ENCODE measurements at places on chromosomes 5 and 9.

GRCh38 chr5:25150819-25151218 lies 506.0 kb upstream of the CDH10 start:
- DNase-seq, result no peak

DNA sequence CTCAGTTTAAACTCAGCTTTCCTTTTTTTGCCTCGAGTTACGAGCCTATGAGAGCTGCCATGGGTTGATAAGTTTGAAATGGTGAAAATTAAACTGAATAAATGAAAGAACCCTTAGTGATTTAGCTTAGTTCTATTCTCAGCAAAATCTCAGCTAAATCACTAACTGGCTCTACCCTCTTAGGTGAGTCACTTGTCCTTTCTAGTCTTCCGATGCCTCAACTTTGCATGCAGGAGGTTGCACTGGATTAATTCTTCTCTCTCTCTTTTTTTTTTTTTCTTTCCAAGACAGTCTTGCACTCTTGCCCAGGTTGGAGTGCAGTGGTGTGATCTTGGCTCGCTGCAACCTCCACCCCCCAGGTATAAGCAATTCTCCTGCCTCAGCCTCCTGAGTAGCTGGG lies 83.9 kb downstream of the PAPPA start:
- DNase-seq, result no peak

DNA sequence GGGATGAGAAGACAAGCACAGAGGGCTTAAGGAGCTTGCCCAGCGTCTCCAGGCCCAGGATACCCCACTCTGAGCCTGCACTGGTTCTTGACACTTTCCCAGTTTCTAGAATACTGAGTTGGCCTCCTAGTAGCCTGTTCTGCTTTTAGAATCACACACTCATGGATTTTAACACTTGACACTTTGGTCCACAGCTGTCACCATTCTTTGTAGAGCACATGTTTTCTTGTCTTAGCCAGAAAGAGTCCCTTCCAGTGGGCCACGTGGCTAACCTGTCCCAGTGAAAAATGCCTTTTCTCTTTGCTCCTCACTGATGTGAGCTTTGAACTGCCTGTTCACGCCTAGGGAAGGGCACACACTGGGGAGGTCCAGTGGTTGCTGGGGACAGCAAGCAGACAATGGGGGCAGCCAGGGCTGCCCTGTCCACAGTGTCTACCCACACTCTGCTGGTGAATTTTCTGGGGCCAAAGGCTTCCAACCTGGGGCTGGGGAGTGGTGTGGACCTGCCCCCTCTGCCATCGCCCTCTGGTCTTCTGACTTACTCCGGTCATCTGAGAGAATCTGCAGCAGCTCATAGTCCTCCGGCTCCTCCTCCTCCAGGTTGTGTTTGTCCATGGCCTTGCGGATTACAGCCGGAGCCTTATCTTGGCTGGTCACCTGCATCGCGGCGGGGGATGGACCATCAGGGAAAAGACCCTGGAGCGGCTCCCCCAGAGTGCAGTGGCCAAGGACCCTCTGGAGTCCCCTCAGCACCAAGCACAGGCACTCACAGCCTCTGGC lies 21.1 kb downstream of the RALGDS start:
- DNase-seq, result no peak

GRCh38 chr5:143340891-143341685 lies 62.4 kb downstream of the NR3C1 start:
- DNase-seq, result no peak

GRCh38 chr5:133404724-133405123 lies 207.6 kb downstream of the FSTL4 start:
- no peak for DNase-seq

DNA sequence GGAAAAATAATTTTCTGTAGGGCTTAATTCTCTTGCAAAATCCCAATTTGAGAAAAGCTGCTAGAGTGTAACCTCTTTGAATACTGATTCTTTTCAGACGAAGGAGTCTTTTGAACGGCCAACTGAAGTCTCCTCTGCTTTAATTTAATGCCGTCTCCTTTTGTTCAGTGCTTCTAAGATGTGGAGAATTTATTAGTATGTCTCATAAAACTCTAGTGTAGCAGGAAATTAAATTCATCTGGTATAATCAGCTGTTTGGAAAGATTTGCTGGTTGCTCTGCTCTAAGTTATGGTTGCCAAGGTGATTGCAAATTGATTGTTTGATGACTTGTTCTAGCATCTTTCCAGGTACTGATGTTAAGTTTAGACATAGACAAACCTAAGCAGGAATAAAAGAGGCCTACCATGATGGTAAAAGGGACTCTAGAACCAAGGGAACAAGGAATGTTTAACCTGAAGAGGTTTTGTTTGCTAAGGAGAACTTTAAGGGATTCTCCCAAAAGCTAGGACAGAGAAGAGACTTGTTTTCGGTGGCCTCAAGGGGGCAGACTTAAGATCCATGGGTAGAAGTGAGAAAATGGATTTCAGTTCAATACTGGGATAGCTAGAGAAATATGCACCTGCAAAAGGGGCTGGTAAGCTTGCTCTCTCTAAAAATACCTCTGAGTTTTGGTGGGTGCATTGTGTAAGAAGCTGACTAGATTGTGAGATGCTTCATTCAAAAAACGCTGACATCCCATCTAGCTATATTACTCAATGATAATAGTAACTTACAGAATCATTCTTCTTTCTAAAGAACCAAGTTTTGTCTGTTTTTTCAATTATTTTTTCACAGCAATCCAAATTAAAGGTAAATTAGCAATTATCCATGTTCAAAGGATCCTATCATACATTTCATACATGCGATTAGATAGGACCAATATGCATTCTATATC lies 5.7 kb upstream of the ADRB2 start:
- DNase-seq, result no peak

DNA sequence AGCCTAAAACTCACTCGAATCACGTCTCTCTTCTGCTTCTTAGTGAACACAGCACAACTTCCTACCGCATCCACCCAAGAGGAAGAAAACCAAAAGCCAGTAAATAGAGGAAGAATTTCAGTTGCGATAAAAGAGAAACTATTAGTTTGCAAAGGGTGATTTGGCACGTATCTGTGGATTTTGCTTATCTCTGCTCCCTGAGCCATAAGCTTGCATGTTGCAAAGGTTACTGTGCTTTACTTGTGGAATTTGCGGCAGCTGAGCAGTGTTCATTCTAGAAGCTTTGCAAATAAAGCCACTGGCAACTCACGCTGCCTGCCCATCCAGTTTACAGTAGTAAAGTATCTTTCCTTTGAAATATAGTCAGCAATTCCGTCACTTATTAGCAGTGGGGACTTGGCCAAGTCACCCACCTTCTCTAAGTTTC lies 149.0 kb upstream of the PCA3 start:
- no peak for DNase-seq

DNA sequence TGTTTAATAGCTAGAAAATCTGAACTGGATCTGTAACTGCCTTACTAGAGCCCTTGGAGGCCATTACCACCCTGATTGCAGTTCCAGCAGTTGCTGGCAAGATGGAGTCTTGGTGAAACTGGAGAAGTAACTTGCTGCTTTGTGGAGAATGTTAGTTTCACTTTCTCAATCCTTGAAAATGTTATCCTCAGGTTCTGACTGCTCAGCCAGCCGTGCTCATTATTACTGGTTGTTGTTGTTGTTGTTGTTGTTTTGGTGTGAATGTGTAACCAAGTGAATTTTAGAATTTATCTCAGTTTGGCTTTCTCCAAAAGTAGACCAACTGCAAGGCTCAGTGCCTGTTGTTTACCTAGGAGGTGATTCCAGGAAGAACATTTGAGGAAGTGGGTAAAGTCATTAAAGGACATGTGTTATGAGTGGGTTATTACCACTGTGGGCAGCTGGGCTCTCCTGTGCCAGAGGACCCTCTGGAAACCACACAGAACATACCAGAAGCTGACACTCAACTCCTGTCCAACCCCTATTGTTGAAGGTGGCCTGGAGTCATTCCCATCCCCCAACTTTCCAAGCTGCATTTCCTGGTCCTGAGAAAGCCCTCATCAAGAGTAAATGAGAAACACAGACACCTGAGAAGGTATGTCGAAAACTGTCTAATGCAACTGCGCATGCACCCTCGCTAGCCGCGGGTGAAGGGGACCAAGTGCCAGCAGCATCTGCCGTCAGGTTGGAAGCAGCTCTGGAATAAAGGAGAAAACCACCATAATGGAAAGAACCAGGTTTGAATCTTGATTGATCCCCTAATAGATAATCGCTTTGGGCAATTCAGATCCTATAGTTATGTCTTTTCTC lies 111.6 kb downstream of the CMYA5 start:
- DNase-seq, result no peak

DNA sequence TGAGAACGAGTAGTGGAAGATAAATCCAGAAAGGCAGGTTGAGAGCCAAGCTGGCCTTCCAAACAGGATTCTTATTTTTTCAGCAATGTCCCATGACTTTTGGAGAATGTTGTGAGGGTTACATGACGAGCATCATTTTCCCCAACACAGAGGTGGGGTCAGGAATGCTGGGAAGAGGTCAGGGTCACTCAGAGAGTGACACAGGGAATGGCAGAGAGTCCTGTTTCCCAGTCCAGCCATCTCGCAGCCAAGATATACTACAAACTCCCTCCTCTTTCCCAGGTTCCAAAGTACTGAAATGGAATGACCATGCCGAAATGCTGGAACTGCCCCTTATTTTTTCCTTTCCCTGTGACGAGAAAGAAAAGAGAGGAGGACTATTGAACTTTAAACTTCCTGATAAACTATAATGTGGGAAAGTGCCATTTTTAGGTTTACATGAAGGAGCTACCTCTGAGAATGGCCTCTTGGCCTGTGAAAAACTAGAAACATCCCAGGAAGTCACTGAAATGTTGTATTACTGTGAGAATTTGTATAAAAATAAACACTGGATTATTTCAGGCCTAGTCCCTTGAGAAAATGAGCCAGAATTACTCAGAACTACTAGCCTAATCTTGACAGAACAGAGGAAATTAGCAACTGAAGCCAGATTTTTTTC lies 420.4 kb downstream of the CETN3 start:
- no peak for DNase-seq

DNA sequence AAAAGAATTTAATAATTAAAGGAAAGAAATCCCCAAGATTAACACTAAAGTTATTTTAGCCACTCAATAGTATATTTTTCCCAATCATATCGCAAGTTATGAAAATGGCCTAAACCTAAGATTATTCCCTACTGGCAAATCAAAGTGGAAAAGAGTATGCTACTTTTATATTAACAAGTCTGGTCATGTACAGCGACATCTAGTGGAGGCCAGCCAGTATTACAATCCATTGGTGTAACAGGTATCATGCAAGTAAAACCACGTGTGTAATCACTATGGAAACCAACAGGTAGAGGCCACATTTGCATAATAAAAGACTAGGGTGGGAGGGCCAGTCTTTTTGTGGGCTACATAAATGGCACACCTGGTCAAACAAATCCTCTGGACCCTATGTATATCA lies 976.4 kb upstream of the CDH9 start:
- DNase-seq, result no peak

DNA sequence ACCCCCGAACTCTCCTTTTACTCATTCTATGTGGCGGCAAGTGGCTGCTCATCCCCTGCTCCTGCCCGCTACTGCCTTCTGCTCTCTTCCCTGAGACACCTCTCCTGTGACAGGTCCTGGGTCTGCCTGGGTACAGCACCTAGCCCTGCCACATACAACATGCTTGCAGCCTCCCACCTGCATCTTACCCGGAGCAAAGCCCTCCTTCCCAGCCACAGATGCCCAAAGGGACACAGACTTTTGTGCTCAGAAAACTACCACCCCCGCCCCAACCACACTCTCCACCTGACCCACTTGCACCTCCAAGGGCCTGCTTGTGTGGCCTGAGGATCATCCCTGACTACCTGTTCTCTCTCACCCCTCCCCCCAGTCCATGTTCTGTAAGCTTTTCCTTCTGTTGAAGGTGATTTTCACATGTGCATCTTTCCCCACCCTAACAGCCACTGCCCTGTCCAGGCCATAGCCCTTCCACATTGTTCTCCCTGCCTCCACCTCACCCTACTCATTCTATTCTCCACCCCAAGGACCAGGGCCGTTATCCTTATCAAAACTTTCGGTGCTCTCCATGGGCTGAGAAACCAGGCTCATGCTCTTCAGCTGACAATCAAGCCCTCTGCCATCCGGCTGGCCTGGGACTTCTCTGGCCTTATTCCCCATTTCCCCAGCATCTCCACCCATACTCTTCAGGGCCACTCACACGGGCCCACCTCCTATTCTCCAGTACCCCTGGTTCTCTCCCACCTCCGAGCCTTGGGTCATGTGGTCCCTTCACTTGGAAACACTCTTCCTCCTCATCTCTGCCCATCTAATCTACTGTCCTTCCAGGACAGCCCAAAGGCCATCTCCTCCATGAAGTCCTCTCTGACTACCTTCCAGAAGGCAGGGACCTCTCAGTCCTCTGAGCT lies 46.4 kb upstream of the ALDH1B1 start:
- DNase-seq, result no peak

- DNase-seq, result no peak
These were observed 1816.1 kb upstream of the C9orf72 start for GRCh38 chr9:29389421-29389820.

- DNase-seq, result no peak
These were observed 191.4 kb upstream of the SGCD start for GRCh38 chr5:156135531-156135930.

DNA sequence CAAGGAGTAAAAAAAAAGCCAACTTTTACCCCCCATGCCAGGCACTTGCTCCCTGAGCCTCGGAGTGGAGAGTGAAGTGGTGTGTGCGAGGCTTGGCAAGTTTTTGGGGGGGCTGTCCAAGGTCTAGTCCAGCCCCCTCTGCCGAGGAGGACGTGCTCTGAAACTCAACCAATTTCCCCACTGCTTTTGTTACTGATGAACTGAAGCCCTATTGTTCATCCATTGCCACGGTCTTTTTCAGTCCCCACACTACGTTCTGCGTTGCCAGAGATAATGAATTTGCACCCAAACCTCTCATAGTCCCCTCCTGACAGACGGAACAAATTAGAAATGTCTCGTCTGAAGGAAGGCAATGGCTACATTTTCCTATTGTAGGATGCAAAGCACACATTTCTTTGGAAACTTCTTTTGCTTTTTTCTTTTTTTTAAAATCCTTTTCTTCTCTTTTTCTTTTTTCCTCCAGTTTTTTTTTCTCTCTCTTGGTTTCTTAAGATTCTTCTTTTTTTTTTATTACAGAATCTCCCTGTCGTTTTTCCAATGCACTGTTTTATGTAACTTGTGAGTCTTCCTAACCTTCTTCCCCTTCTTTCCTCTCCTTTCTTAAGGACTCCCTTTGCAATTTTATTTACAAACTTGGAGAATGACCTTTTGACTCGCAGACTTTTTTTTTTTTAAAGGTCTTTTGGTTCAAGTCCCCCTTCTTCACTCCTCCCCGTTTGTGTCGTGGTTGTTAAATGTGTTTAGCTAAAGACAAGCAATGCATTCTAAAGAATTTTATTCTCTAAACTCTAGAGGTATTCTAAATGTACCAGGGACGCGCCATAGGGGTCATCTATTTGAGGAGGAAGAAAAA lies 209.5 kb downstream of the MEF2C start:
- DNase-seq, result no peak

- DNase-seq, result no peak
These were observed 15.0 kb downstream of the DNM1 start for GRCh38 chr9:128218172-128218517.

DNA sequence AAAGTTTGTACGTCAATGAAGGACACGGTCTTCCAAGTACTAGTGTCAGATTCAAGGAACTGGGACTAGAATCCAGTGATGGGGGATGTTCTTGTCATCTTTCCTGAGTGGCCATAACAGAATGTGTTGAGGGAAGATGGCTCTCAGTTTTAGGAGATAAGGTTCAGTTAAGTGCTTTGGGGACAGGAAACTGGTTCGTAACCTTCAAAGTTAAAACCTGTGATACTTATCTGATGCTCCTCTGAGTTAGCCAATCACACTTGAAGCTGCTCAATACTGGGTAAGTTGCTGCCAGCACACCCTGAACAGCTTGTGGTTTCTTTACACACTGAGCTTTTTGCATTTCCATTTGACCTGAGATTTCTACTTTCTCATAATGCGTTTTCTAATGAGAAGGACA lies 64.4 kb downstream of the PIK3R1 start:
- no peak for DNase-seq

All from NCI-H1105 (cell line).